ENCODE measurements at places on chromosomes 12 and 14. TPM values are rescaled to one million over a fixed set of nuclear protein-coding genes. Genes with fewer than 3 reads are reported as not detected.

Gene TMEM132D
- total RNA-seq = not detected

Gene RNASE1
- total RNA-seq = 0.35 TPM

Gene TDRD9
- total RNA-seq = not detected

Gene BIN2
- not detected for total RNA-seq

Gene PTPRQ
- 0.03 TPM for total RNA-seq

Gene FAM222A
- total RNA-seq = 5.9 TPM

Gene NPFF
- total RNA-seq = not detected

Gene SPTB
- 0.86 TPM for total RNA-seq

Gene HCAR1
- total RNA-seq = 0.04 TPM

Gene CLEC4E
- total RNA-seq = 0.07 TPM

Gene AMIGO2
- total RNA-seq = 170 TPM

Gene EEA1
- 3.8 TPM for total RNA-seq

Gene LMNTD1
- not detected for total RNA-seq

Gene CCDC184
- total RNA-seq = 2.5 TPM

Gene MORN3
- not detected for total RNA-seq
